ENCODE measurements at places on chromosomes 11 and 22. TPM values are rescaled to one million over a fixed set of nuclear protein-coding genes. Genes with fewer than 3 reads are reported as not detected.

DNA sequence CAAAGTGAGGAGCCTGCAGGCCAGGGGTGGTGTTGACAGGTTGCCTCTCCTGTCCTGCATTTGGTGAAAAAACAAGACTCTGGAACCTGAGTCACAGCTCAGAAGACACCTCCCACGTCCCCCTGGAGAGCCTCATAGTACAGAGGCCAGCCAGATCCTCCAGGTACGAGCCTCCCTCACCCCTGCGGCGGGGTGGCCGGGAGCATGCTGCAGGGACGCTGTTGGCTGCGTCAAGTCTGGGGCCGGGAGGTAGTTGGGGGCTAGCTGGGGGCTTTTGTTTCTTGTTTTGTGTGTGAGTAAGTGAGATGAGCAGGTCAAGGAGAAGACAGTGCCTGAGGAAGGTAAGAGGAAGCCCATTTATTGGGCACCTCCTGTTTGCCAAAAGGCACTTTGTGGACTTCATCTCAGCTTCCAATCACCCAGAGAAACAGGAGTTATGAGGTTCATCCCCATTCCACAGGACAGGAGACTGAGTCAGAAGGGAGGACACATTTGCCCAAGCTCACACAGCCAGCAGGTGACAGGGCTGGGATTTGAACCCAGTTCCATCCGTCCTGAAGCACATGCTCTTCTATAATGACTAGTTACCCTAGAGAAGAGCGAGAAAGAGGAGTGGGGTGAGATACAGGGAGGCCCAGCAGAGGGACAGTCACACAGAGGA is 18.3 kb upstream of the WNT11 start:
- DNase-seq: no peak

HEPHL1 gene
- total RNA-seq: not detected

DNA sequence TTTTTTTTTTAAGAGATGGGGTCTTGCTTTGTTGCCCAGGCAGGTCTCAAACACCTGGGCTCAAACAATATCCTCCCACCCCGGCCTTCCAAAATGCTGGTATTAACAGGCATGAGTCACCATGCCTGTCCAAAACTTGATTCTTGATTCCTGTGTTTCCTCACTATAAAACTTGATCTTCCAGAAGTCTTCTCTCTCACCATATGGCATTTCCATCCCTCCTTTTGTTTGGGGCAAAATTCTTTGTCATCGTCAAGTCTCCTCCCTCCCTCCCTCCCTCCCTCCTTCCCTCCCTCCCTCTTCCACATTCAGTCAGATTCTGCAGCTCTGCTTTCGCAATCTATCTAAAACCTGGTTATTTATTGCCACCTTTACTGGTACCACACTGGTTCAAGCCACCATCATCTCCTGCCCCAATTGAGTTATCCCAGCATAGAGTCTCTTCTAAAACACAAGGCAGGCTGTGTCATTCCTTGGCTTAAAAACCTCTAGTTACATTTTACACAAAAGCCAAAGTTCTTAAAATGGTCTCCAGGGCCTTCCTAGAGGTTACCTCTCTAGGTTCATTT is 65.0 kb upstream of the HORMAD2 start:
- DNase-seq: no peak

GRCh38 chr11:75627906-75628668 is 40.8 kb downstream of the MAP6 start:
- DNase-seq: no peak

DNA sequence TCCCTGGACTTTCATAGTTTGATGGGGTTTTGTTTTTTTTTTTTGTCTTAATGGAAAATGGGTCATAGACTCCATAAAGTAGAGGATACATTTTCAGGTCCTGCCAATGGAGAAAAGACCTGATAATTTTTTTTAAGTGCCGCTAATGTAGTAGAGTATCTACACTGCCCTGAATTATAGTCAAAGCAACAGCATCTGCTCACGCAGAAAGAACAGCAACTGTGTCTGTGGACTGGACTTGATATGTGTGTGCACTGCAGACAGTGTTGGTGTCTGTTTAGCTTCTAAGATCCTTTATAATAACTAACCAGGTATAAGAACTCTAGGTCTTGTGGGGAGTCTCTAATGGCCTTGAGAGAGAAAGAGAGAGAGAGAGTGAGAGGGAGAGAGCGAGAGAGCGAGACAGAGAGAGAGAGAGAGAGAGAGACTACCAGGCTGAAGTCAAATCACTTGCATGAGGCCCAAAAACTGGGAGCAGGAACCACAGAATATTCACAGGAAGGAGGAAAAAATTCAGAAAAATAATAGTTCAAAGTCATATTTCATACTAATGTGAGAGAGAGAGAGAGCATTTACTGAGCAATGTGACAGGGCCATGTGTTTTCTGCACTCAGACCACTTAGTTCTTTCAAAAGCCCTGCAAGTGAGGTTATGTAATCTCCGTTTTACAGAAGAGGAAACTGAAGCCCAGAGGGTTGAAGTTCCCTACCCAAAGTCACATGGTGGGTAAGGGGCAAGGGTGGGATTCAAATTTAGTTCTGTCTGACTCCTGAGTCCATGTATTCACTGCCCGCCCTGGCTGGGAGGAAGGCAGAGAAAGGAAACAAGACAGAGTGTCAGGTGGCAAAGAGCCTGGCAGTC is 8.6 kb upstream of the MIAT start:
- no peak for DNase-seq

DNA sequence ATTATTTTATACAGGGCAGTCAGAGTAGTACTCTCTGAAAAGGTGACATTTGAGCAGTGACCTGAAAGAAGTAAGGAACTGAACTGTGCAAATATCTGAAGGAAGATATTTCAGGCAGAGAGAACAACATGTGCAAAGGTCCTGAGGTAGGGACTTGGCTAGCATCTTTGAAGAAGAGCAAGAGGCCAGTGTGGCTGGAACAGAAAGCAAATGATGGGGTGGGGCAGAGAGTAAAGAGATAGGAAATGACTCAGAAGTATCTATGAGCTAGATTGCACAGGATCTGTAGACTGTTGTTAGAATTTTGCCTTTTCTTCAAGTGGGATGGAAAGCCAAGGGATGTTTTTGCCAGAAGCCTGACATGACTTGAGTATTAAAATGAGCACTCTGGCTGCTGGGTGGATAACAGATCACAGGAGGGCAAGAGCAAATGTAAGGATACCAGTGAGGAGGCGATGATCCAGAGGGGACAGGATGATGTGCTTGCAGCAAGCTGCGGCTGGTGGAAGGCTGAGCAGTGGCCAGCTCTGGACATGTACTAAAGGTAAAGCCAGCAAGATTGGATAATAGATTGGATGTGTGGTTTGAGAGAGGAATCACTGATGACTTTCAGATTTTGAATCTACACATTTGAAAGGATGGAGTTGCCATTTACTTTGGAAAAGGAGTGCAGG is 33.2 kb upstream of the TTC12 start:
- DNase-seq: no peak

GRCh38 chr11:101915791-101916291 is 481 bp downstream of the ANGPTL5 start:
- DNase-seq: no peak

GRCh38 chr11:16820324-16821092 is 82.1 kb downstream of the C11orf58 start:
- DNase-seq: peak; percentile 57

JAM3 gene
- total RNA-seq: 12.1 TPM

DNA sequence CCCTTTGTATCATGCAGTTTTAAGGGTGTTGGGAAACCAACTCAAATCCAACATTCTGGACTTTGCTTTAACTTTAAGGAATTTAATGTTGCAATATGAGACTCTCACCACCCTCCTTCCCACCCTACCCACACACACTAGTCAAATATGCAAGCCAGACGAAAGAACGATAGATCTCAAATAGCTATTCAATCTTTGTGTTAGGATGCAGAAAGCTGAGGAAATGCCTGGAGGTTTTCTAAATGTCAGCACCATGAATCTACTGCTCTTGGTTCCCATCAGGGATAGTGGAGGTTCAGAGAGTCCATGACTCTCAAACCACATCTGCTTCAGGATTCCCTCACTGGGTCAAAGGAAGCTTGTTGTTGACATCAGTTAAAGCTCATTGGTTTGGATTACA is 33.7 kb downstream of the EXPH5 start:
- DNase-seq: no peak

DNA sequence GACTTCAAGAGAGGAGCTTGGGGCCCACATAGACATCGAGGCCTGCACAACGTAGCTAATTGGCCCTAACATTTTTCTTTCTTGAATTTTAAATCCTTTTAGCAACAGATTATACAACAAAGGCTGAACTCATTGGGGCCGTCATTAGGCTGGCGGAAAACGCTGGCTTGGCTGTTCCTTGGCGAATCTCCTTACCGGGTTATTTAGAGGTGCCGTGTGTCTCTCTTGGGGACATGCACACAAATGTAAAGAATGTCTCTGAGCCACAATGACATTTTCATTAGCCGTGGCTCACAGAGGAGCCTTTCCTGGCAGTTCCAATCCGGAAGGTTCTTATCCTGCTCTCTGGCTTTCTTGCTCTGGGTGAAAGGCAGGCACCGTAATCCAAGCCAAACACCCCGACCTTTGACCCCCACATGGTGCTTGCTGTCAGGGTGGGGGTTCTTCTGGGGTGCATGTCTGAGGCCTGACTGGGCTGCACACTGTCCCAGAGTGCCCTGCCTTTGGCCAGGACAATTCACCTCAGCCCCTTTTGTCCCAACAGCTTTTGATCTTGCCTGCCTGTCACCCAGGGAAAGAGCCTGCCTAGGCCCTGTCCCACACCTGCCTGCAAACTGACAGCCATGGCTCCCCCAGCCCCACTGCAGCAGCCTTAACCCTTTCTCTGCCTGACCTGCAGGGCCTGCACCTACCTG is 9.2 kb upstream of the FGF3 start:
- no peak for DNase-seq

GRCh38 chr11:26142891-26143290 is 189.0 kb upstream of the ANO3 start:
- DNase-seq: no peak

DNA sequence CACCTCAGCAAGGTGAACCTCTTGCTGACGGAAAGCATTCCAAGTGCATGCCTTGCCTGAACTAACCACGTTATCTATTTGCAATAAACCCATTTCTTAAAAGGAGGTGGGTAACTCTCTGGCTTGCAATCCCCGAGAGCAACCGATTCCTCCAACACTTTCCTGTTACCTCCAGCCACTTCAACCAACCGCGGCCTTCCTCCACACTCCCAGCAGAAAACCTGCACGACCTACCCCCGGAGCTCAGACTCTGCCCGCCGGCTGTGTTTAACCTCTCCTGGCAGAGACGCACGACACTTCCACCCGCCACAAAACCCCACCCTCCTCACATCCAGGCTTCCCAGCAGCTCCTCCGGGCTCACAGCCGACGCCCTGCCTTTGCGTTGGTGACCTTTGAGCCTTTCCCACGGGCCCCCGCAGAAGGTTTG is 708 bp downstream of the SCO2 start:
- no peak for DNase-seq

GRCh38 chr11:126133901-126134300 is 71.2 kb upstream of the CDON start:
- no peak for DNase-seq

SLC22A9 gene
- not detected for total RNA-seq

DNA sequence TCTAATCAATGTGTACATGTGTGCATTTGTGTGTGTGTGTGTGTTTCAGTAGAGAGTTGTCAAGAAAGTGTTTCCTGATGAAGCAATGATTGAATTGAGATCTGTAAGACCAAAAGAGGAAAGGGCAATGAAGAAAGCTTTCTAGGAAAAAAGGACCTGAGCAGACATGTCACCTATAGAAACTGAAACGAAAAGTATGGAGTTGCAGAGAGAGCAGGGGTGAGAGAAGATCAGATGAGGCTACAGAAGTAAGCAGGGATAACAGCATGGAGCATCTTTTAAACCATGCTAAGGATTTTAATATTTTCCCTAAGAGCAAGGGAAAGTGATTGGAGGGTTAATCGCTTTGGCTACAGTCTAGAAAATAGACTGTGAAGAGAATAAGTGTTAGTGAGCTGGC is 1459.4 kb upstream of the TENM4 start:
- DNase-seq: no peak

- DNase-seq: no peak
These were observed 17.4 kb upstream of the CSNK2A3 start for GRCh38 chr11:11370255-11370961.

- no peak for DNase-seq
These were observed 212.7 kb upstream of the CADM1 start for GRCh38 chr11:115716601-115717529.

DNA sequence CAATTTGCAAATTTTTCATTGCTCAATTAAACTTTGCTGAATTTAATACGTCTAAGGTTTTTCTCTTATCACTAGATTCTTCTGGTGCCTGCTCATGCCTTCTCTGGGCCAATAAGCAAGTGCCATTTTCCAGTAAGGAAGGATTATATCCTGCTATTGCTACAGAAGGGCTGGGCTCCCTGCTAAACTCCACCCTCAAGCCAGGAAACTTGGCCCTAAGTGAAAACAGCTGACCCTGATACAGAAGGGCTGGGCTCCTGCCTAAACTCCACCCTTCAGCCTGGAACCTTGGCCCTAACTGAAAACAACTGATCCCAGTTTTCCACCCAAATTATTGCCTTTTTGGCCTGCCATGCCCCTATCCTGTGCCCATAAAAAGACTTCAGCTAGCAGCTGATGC is 385.3 kb downstream of the DYNC2H1 start:
- DNase-seq: no peak

GRCh38 chr11:93510196-93510873 is 32.9 kb downstream of the SMCO4 start:
- no peak for DNase-seq

GRCh38 chr11:108346451-108346850 is 120.9 kb downstream of the C11orf65 start:
- DNase-seq: no peak

- no peak for DNase-seq
These were observed 22.1 kb downstream of the THOC5 start for GRCh38 chr22:29531419-29531818.

DNA sequence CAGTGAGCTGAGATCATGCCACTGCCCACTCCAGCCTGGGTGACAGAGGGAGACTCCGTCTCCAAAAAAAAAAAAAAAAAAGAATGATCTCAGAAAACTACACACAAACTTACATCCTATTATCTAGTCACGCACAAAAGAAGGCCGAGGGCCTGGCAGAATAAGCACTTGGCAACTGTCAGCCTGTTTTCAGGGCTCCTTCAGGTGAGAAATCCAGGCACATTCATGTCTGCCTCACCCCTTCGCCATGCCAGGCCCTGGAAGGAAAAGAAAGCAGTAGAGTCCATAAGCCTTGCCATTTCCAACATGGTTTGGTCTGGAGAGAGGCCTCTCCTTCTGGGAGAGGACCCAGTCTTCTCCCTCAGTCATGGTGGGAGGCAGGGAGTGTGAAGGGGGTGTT is 30.9 kb downstream of the C11orf58 start:
- no peak for DNase-seq

DNA sequence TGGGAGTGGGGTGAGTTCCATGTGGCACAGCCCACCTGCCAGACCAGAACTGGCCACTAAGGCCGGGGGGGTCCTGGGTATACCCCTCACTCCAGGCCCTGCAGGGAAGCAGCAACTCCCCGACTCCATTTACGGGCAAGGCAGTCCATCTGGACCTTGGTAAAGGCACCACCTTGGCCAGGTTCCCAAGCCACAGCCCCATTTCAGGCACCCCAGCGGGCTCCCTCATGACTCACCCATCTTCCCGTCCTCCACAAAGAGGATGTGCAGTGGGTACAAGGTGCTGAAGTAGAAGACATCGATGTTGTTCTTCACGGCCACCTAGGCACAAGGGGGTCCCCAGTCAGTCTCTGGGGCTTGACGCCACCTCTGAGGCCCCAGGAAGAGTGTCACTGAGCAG is 15.7 kb upstream of the RASL10A start:
- DNase-seq: no peak

SAA4 gene
- total RNA-seq: not detected

- DNase-seq: peak; percentile 17
These were observed 668 bp downstream of the MADD start for GRCh38 chr11:47270331-47271271.
